NCI-H2107 (cell line): ENCODE measurements at places on chromosomes 13 and 19.

- DNase-seq, result no peak
These were observed 41.2 kb downstream of the STARD13 start for GRCh38 chr13:33244210-33244906.

DNA sequence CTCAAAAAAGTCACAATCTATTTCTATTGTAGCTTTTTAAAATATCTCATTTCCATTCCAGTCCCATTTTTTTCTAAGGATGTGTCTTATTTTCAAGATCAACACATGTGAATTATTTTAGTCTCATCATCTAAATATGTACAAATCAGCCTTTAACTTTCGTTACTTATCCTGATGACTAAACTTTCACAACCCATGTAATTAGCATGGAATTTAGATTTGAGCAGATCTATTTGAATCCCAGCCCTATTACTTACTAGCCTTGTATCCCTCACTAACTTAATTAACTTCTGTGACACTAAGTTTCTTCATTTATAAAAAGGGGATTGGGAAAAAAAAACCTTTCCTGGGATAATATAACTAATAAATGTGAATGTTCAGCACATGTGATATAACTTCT is 81.1 kb downstream of the UFM1 start:
- no peak for DNase-seq

DNA sequence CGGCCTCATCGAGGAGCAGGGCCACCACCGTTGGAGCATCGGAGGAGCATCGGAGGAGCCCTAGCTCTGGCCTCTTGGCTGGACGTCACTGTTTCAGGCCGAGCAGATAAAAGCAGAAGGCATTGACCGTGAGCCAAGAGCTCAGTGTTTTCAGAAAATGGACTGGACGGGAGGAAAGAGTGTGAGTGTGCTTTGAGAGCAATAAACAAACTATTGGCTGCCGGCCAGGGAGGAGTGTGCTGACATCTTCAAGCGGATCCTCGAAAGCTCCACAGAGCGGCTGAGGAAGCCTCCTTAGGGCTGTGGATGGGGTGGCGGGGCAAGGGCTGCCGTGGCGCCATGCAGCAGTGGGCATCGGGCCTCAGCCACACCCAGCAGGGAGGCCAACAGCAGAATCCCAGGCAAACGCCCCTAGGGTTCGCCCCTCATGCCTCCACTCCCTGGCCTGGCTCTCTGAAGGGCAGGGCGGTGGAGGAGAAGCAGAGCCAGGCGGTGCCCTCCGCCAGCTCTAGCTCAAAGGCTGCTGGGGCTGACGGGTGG is 41.8 kb downstream of the IRS2 start:
- no peak for DNase-seq

DNA sequence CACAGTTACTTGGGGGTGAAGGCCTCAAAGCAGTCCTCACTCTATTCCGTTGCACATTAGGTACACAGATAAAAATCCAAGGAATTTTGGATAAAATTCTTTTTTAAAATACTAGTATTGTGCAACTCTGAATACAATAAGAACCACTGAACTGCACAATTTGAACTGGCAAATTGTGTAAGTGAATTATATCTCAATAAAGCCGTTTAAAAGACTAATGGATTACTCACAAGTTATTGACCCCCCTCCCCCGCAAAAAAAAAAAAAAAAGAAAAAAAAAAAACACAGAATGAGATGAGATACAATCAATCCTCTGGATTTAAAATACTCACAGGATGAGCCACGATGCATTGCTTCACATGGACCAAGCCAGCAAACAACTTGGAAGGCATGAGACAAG is 86.4 kb downstream of the CRYL1 start:
- no peak for DNase-seq

GRCh38 chr13:50685491-50685890 is 158.0 kb downstream of the DLEU7 start:
- DNase-seq, result peak; percentile 45

DNA sequence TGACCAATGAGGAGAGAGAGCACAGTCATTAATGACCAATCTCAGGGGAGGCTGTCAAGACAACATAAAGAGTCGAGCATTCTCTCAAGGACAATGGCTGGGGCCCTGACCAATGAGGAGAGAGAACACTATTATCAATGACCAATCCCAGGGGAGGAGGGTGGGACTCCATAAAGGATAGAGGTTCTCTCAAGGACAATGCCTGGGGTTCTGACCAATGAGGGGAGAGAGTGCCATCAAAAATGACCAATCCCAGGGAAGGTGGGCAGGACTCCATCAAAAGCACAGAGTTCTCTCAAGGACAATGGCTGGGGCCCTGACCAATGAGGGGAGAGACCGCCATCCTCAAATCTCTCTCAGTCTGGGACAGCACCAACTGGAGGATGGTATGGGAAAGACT is 3.3 kb upstream of the KLK11 start:
- no peak for DNase-seq

DNA sequence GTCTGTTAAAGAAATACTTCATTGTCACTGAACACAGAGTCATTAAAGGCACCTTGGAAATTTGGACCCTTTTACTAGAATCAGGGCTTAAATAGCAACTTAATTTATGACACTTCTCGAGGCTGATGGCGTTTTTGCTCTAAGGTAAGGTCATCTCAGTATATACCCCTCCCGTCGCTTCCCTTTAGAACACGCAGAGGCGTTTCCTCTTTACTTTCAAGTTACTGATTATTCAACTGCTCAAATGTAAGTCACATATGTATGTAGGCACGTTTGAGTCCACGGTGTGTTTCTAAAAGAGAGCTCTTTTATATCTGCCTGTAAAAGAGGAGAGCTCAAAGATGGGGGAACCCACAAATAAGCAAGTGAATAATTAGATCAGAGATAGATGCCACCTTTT is 181.5 kb downstream of the TSHZ3 start:
- no peak for DNase-seq

DNA sequence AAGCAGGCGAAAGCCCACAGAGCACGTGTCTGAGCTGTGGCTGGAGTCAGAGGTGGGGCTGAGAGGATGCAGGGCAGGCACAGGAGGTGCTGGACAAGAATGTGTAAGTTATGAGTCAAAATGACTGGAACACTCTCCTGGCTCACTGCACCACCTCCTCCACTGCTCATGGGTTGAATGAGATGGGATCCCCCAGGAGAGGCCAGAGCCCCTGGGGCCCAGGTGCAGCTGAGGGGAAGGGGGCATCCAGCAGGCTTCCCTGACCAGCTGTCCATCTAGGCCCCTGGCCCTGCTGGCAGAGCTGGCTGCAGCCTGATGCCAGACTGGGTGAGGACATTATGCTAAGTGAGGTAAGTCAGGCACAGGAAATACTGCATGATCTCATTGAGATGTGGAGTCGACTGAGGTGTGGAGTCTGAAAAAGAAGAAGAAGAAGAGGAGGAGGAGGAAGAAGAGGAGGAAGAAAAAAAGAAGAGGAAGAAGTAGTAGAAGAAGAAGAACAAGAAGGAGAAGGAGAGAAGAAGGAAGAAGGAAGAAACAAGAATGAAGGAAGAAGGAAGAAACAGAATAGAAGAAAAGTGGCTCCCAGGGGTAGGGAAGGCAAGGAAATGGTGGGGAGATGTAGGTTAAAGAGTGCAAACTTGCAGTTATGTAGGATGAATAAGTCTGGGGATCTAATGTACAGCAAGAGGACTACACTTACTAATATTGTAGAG is 747.4 kb downstream of the UQCRFS1 start:
- no peak for DNase-seq
